NCI-H1694 treated with DMSO at 0.1 percent for 48 hours (cell line): ENCODE measurements at places on chromosomes 6 and 20.

GRCh38 chr6:62272114-62272513 lies 13.9 kb downstream of the KHDRBS2 start:
- DNase-seq = no peak

- DNase-seq = no peak
Observed at GRCh38 chr6:20811109-20811761, 277.0 kb downstream of the CDKAL1 start.

DNA sequence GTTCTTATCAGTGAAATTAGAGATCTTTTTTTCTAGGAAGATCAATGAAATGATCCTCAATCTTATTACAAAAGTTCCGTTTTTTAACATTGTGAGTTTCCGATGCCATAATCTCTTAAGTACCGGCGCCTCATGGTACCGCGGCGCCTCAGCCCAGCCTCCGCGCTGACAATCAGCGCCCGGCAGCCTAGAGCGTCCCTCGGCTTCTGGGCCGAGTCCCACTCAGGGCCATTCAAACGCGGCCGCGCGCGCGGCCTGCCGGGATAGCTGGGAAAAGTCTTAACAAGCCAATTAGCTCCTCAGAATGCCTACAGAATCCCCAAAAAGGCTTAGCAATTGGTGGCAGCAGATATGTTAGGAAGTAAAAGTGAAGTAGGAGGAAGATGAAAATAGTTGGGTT lies 204.8 kb downstream of the ADGB start:
- DNase-seq = no peak

DNA sequence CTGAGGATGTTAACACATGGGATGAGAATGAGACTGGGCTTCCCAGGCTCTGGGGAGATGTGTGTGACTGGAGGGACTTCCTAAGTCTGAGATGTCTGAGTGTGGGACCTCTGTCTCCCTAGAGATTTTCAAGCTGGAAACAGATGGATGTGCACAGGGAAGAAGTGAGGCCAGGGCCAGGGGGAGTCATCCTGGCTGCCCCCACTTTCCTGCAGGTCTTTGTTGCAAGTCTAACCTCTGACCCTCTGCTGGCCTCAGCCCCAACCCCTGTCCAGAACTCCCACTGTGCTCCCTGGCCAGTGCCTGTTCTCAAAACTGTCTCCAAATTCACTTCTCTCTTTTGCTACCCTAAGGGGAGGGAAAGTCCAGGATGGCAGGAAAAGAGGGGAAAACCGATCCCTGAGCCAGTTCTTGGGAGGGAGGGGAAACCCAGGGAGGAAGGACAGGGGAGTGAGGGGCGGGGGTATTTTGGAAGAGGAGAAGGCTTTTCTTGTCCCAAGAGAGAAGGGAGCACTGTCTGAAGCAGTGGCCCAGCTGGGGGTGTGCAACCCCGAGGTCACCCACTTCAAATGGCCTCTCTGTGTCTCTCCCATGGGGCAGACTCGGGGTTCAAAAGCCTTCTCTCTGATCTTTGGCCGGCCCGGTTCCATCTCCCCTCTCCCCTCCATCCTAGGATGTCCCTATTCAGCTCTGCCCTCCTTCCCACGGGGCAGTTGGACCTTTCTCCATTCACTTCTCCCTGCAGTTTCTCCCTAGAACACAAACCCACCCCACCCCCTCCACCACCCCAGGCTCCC lies 3.1 kb downstream of the PPP1R18 start:
- no peak for DNase-seq

DNA sequence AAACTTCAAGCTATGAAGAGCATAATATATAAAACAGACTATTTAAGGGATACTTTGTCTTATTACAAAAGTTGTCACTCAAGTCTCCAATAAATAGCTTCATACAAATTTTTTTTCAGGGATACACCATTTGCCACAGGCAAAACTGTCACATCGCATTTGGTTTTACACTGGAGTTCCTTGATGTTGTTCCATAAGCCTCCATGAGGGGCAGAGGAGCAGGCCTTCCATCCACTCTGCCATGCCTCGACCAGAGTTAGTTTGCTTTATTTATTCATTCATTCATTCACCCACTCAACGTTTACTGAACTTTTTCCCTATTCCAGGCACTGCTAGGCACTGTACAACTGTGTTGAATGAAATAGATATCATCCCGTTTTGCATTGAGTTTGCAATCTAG lies 246.6 kb downstream of the PHF3 start:
- no peak for DNase-seq
